Fibroblast of mammary gland (primary cell): ENCODE measurements at places on chromosomes 11 and 22.

- no peak for DNase-seq
These were observed 5.2 kb downstream of the ZBED4 start for GRCh38 chr22:49858827-49859226.

GRCh38 chr11:13169709-13170108 lies 107.9 kb upstream of the BMAL1 start:
- DNase-seq, result peak; percentile 94

DNA sequence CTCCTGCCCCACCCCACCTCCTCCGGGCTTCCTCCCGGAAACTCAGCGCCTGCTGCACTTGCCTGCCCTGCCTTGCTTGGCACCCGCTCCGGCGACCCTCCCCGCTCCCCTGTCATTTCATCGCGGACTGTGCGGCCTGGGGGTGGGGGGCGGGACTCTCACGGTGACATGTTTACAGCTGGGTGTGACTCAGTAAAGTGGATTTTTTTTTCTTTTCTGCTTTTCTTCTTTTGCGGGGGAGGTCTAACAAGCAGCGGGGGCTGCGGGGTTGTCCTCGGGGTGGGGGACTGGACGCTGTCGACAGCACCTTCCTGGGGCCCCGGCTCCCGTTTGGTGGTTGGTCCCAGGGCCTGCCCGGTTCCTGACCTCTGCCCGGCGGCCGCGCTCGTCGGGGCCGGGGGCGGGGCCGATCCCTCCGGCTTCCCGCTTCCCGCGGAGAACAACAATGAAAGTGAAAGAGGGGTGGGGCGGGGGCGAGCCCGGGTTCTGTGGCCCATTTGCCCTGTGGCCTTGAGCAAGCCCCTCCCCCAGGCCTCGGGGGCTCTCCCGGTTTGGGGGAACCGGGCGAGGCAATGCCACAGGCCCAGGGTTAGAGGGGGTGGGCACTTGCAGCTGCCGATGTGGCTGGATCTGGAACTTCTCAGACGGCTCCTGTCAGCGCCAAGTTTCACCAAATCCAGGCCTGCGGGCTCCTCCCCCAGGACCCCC lies 975 bp upstream of the MDK start:
- DNase-seq, result peak; percentile 36

DNA sequence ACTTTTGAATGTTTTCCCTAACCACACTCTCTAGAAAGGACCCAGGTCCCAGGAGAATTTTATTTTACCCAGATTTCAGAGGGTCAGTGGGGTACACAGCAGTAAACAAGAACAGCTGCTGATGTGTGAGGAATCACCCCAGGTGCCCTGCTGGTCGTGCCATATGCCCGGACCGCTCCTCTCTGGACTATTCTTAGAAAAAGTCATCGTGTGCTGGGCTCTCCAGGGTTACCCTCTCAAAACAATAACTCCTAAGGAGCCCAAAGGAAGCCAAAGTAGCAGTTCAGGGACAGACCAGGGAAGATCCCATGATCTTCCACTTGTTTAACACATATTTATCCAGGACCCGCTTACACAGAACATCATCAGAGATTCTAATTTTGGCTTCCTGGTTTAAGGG lies 29.7 kb downstream of the LRP4 start:
- no peak for DNase-seq

DNA sequence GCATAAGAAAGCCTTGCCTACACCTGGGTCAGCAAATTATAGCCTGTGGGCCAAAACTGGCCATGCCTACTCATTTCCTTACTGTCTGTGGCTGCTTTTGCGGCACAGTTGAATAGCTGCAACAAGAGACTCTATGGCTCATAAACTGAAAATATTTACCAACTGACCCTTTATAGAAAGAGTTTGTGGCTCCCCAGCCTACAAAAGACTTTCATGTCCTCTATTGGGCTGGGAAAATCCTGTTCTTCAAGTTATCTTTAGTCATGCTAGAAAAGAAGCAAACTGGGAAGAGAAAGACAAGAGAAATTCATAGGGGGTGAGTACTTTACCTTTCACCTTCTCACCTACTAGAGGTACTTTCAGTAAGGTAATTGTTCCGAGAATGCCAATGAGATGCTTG lies 175.1 kb downstream of the SWAP70 start:
- DNase-seq, result no peak

DNA sequence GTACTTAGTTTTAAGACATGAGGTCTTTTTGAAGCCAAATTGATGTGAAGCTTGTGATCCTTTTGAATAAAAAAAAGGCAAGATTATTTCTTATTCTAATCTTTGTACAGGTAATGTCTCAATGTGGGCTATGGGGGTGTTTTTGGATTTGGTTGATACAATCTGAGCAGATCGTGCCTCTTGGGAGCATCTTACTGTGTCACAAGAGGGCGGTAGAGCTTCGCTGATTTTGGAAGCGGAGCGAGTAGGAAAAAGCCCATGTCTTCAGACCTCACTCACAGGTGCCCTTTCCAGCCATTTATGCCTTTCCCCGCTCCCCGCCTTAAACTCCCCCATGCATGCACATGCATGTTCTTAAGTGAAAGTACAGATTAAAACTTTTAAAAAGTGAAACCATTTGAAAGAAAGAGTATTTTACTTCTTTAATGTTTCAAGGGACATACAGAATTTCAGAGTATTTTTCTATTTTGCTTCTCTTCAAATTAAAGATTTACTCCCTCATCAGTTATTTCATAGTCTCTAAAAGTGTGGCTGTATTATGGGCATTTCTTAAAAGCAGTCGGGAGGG lies 18.8 kb downstream of the DDX25 start:
- DNase-seq, result peak; percentile 75

DNA sequence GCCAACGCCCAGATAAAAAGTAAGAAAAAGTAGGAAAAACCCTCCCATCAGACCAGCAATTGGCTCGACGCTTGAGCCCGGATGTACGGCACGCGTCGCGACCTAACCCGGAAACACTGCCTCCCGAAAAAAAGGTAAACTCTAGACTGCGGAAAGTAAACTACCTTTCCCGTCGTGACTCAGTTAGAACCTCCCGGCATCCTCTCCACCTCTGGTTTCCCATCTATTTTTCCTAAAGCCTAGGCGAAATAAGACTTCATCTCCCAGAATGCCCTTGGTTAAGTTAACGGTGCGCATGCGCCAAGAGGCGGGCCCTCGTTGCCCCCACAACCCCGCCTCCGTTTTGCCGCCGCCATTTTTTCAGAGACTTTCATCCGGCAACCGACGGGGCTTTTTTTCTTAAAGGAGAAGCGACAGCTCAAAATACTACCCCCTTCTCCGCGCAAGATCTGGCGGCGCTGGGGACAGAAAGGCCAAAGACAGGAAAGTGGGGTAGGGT lies 678 bp upstream of the ZFP91 start:
- DNase-seq, result peak; percentile 98

- DNase-seq, result no peak
These were observed 43.4 kb upstream of the RAB1B start for GRCh38 chr11:66225066-66225465.

- DNase-seq, result no peak
These were observed 1335.3 kb downstream of the TBC1D22A start for GRCh38 chr22:48097723-48098122.

- peak; percentile 94 for DNase-seq
These were observed 54.1 kb downstream of the SNX19 start for GRCh38 chr11:130861902-130862860.

- DNase-seq, result no peak
These were observed 23.9 kb upstream of the NNMT start for GRCh38 chr11:114272311-114272710.

- no peak for DNase-seq
These were observed 9.7 kb upstream of the TCF20 start for GRCh38 chr22:42280140-42280539.

GRCh38 chr11:22177186-22177585 lies 15.7 kb upstream of the ANO5 start:
- DNase-seq, result no peak

- no peak for DNase-seq
These were observed 37.9 kb upstream of the OR8B8 start for GRCh38 chr11:124483422-124483821.

DNA sequence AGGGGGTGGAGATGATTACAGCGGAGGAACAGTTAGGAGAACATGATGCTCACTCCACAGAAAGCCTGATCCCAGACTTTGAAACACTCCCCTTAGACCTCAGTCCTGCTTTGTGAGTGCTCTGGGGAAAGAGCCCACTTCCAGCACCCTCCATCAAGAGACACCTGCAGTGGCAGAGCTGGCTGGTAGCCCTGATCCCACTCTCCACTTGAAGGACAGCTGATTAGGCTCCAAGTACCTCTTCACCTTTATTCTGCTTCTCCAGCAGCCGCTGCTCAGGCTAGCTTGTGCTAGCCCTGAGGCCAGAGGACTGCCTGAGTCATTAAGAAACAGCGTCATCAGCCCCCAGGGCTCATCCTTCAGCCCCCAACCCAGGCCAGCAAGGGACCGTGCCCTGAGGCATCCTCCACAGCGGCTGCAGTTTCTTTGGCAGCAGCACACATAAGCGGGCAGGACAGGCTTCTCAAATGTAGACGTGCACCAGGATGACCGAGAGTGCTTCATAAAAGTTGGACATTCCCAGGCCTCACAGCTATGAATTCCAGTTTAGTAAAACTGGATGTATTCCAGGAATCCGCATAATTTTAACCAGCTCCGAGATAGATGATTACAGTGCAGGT lies 146.0 kb upstream of the TBCEL start:
- no peak for DNase-seq

DNA sequence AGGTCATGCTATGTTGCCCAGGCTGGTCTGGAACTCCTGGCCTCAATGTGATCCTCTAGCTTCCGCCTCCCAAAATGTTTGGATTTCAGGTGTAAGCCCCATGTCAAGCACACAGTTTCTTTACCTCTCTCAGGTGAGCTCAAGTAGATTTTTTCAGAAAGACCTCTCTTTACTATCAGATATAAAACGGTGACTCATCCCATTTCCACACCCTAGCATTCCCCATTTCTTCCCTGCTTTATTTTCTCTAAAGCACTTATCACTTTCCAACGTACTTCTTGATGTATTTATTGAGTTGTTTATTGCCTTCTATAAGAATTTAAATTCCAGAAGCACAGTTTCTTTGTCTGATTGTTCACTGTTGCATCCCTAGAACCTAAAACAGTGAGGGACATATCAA lies 3.7 kb downstream of the TSG101 start:
- no peak for DNase-seq

DNA sequence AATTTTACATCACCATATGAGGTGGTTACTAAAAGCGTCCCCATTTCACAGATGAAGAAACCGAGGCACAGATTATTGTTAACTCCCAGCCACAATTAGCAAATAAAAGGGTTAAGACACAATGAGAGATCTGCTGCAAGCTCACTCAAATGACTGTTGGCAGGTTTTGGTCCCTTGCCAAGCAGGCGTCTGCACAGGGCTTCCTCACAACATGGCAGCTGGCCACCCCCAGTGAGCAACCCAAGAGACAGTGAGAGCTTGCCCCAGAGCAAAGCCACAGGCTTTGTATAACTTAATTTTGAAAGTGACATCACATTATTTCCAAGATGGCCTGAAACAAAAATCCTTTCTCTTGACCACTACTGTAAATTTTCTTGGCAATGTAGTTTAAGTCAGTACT lies 217.6 kb downstream of the NTM start:
- no peak for DNase-seq

DNA sequence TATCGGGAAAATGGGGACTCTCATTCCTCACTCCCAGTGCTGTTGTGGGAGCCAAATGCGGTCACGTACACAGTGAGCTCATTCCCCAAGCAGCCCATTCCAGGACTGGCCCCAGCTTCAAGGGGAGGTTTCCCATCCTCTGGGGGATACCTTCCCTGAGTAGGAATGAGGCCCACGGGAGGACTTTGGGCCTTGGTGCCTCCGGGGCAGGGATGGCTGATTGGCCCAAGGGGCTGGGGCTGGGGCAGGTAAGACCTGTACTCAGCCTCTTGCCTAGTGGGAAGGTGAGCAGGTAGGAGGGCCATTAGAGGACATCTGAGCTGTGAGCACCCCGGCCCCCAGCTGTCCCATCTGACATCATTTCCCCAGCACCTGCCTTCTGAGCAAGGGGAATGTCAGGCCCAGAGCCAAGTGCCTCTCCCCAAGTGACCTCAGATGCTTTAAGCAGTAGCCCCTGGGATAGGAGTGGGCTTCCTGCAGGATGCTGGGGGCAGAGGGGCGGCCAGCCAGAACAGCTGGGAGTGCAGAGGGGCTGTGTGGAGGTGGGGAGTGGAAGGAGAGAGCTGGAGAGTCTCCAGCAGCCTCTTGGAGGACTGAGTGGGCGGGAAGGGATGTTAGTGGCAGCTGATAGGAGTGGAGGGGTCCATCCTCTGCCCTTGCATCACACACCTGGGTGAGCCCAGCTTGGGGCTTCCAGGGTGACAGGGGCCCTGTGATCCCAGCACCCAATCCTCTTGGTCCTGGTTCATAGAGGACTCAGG lies 58.4 kb downstream of the CD82 start:
- DNase-seq, result no peak

GRCh38 chr11:19220903-19221724 lies 19.3 kb upstream of the CSRP3 start:
- DNase-seq, result no peak

GRCh38 chr11:119552106-119552485 lies 129.1 kb upstream of the THY1 start:
- DNase-seq, result no peak

DNA sequence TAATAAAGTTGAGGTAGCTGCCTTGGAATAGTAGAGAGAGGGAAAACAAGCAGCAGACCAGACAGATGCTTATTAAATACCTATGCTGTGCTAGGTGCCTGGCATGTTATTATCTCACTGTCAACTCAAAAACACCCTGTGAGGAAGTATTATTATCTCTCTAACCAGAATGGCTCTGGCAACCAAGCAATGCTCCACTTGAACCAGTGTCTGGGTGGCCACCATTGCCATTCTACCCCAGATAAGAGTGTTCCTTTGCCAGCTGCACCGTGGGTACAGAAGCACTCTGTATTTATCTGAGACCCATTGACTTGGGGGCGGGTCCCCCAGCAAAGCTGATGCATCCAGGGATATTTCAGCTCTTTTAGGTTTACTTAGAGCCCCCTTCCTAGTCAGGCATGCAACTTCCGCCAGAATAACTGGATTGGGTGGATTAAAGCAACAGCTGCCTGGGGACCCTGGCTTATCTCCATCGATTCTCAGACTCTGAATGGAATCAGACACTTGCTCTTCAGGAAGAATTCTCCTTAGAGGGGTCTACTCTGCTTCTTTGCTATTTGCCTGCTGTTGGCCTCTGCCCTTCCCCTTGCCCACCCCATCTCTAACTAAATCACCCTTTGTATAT lies 49.1 kb downstream of the RCN1 start:
- DNase-seq, result no peak

DNA sequence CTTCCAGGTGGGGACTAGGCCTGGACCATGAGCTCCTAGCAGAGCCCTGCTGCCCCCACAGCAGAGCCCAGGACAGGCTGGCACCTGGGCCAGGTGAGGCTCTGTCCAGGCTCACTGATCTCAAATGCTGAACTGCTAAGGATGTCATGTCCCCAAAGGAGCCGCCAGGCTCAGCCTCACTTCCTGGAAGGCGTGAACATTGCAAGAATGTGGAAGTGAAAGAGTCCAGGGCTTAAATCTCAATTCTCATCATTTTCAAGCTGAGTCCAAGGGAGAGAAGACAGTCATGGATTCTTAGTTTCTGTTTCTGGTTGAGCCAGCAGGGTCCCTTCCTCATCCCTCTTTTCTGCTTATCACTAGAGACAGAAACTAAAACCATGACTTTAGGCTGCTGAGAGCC lies 5.0 kb downstream of the ASCL2 start:
- DNase-seq, result no peak
